NCI-H1092 treated with DMSO at 0.1 percent for 48 hours (cell line): ENCODE measurements at places on chromosomes 3 and 15.
A peak's percentile ranks its signal among the peaks of the same experiment; 100 is the strongest.

DNA sequence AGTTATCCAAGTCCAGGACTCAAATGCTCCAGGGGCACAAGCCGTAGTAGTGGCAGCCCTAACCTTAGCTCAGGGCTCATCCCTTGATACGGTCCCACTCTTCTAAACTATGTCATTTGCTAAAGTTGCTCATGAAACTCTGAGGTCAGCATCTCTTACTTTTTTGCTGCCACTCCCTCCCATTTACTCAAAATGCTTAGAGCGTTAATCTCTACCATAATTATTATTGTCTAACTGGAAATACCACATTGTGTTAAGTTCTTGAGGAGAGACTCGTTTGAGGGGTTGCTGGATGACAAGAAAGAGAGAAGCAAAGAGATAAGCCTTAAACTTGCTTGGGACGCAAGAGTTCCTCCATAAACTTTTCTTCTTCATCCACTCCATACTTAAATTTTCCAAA, 26.9 kb upstream of the TMOD3 start:
- no peak for DNase-seq

- no peak for DNase-seq
These were observed 75.9 kb upstream of the RPL35A start for GRCh38 chr3:197874064-197874463.

DNA sequence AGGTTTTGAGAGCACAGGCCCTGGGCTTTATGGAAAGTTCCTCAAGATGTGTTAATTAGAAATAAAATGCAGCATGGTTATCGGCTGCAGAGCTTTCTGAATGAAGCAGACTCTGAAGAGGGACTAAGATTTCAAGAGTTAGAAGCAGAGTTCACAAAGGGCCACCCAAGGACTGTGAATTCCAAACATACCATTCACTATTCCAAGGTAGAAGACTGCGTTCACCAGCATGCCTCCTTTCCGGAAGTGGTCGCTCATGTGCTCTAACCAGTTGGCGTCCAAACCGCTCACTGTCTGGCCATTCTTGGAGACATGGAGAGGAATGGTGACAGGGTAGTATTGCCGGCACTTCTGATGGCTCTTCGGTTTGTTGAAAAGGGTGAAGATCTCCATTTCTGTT, 104.9 kb downstream of the OXNAD1 start:
- no peak for DNase-seq

DNA sequence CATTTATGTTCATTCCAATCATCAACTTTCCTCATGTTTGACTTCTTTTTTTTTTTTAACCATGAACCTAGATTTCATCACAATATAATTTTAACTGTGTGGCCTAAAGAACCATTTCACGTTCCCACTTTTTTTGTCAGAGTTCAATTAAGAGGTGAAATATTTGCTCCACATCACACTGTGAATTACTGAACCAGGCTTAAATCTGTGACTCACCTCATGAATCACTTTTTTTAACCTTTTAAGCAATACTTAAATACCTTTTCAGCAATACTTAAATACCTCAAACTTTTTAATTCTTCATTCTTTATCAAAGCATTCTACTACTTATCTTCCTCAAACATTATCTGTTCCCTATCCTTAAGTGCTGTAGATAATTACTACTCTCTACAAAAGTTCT, 137.6 kb downstream of the SI start:
- DNase-seq: no peak

DNA sequence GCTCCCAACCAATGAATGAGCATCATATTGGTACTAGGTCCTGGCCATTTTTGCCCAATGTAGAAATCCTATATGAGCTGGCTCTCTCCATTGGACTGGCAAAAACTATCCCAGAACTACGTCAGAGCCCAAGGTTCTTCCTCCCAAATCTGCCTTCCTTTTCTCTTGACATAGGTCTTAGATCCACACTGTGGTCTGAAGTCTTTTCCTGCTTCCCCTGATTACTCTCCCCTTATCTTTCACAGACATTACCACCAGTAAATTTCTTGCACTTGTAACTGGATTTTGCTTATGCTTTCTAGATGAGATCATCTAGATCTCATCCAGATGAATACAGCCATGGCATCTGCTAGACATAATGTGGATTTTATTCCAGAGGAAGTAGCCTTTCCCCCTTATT, 141.2 kb upstream of the GADL1 start:
- DNase-seq: no peak

DNA sequence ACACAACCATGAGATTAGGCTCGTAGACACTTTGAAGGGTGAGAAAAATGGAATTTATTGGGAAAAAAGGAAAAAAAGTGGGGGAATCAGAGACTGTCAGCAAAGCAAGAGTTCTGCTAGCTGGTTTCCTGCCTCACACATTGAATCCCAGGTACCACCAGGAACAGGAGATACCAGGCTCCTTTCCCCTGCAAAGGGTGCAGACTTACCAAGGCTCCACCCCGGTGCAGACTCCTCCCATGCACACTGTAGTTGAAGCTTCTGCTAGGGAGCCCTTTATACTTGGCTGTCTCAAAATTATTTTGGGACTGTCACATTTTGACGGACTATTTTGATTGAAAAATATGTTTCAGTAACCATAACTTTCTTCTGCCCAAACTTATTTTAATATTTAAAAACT, 819.9 kb upstream of the GBE1 start:
- no peak for DNase-seq

DNA sequence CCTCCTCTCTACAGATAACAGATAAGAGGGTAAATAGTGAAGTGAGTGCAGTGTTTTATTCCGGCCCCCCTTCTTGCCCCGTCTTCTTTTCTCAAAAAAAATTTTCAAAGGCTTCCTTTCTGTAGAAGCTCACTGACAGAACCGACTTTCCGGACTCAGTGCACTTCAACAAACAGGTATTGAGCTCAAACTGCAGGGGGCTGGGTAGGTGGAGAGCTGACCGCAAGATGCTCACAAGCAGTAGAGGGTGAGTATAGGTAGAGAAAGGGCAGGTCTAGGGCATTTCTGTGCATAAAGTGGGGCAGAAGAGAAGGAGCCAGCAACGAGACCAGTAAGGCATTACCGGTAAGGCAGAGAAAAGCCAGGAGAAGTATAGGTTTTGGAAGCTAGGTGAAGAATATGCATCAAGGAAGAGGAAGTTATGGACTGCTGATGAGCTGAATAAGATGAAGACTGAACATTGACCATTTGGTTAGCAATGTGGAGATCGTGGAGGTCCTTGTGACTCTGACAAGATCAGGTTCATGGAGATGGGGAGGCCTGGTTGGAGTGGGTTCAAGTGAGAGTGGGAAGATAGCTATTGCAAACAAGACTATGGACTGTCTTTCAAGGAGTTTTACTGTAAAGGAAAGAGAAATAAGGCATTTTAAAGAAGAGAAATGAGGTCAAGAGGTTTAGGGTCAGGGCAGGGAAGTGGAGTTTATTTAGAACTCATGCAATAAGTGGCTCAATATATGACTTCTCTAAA, 97.4 kb downstream of the ST6GAL1 start:
- no peak for DNase-seq

DNA sequence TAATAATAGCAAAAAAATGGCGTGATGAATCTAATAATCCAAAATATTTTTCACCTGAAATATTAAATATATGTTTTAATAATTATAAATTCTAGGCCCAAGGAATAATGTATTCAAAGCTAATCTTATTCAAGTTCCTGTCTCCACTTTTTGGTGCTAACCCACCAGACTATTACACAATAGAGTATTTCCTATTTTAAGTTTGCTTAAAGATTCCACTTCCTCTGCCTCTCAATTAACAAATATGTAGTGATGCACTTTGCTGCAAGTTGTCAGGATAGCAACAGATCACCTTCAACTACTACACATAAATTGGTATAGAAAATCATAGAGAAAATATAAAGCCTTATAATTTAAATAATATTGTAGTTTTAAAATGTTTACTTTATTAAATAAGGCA, 467.5 kb downstream of the C3orf38 start:
- DNase-seq: no peak

DNA sequence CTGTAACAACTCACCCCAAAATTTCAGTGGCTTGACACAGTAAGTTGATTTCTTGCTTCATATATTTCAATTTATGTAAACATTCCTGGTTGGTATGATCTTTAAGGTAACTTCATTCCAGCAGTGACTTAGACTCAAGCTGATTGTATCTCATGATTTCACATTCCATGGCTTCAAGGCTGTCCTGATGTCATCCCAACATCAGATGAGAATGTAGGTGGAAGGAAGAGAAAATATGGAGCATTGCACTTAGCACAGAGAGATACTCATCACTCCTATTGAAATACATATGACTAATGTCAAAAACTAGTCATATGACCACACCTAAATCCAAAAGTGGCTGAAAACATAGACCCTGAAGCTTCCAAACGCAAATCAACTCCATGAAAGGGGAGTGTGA, 793.8 kb downstream of the TBL1XR1 start:
- no peak for DNase-seq

DNA sequence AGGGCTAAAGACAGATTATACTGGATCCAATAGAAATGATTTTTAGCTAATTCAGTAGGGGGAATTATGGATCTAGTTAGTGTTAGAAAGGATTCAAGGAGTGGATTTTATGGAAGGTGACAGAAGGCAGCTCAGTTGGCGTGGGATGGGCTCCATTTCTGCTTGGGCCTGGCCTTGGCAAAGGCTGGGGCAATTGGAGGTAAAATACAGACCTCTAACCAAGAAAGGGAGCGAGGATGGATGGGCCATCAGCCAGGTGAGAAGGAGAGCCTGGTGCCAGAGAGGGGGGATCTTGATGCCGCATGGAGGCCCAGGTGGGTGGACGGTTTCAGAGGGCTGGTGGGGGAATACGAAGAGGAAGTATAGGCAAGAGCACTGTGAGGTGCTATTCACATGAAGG, 40.7 kb upstream of the TRA2B start:
- no peak for DNase-seq

- DNase-seq: no peak
These were observed 1.3 kb downstream of the PLCH1 start for GRCh38 chr3:155743606-155744005.

- no peak for DNase-seq
These were observed 43.6 kb upstream of the PLCL2 start for GRCh38 chr3:16841041-16841753.

GRCh38 chr3:169676925-169677537, 13.5 kb upstream of the MECOM start:
- no peak for DNase-seq

- peak; percentile 21 for DNase-seq
These were observed 152.4 kb downstream of the RORA start for GRCh38 chr15:61076598-61077170.
